Inflammatory macrophage treated with lipopolysaccharide for 1 hour (primary cell): ENCODE measurements at places on chromosomes 4 and X.
A peak's percentile ranks its signal among the peaks of the same experiment; 100 is the strongest.

DNA sequence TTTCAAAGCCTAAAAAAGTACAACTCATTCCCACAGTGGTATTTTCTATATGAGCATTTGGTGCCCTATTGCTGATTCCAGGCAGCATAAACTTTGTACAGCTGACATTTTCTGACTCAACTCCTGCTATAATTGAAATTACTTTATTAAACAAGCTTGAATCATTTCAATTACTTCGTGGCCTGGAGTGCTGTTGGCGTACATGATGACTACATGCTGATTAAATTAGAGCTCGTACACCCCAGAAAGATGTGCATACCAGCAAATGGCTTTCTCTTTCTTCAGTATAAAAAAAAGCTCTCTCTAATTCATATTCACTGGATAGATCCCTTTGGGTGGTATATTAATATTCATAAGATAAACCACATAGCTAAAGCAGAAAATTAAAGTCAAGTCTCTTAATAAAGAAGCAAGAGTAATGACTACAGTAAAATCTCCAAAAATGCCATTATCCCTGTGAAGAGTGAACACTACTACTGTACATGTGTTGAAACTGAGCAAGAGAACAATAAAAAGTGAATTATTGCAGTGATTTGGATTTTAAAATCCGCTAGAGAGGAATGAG is 245.0 kb upstream of the IGFBP7 start:
- no peak for DNase-seq

GRCh38 chrX:111519215-111519614 is 7.8 kb downstream of the SERTM2 start:
- DNase-seq, result no peak

DNA sequence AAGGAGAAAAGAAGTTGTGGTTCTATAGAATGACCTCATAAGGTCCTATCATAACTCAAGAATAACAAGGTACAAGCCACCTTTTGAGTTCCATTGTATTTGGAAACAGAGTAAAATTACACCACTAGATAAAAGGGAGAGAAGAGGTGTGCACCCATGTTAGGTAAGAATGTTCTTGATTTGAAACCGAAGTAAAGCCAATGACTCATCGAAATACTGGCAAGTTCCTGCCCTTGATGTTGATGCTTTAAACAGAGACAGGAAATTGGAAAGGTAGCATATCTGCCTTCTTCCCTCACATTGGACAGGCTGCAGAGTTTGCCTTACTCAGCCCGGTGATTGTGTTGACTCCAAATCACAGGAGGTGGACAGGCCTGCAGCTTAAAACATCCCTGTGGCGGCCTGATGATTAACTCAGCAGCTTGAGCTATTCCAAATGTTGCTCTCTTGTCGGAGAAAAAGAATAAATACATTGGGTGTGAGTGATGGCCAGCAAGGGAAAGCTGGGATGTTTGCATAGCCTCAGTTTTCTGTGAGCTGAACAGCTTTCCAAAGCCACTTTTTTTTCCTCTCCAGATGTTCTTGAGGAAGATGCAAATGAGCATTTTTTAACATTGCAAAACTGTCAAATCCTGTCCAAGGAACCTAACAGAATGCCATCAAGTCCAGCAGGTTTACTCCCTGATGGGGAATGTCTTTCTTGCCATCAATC is 321.1 kb downstream of the NKX6-1 start:
- DNase-seq, result no peak

- no peak for DNase-seq
Measured at GRCh38 chr4:44210750-44211149, 237.9 kb downstream of the KCTD8 start.

- DNase-seq, result no peak
Measured at GRCh38 chrX:54447461-54447860, 7.3 kb downstream of the TSR2 start.

- DNase-seq, result no peak
Measured at GRCh38 chrX:1803741-1804140, 188.9 kb downstream of the ASMT start.

DNA sequence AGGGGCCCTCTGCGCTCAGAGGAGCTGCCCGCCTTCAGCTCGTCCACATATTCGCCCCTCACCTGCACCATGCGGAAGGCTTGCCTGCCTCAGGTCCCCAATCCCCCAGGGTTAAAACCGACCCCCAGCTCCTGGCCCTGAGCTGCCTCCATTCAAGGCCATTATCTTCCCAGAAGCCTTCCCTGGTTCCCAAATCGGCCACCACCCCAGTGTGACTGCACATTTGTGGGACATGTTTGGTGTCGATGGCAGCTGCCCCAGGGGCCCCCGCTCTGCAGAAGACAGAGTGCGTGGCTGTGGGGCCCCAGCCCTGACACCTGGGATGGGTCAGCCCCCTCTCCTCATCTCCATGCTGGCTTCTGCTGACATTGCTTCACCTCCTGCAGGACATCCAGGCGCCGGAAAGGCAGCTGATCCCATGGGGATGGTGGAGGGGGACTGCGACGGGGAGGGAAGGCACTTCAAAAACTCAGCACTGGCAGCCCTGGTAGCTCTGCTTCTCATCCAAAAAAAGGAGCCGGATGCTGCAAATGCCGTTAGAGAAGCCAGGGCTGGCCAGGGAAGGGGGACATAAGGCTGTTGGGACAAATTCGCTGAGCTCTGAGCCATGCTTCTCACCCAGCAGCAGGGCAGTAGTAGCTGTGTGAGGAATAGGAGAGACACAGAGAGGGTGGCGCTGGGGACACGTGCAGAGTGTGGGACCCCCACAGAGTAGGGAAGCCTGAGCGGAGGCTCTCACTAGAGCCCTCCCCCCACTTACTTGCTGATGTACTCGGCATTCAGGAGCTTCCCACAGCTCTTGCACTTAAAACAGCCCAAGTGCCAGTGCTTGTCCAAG is 78.5 kb downstream of the ABLIM2 start:
- no peak for DNase-seq

DNA sequence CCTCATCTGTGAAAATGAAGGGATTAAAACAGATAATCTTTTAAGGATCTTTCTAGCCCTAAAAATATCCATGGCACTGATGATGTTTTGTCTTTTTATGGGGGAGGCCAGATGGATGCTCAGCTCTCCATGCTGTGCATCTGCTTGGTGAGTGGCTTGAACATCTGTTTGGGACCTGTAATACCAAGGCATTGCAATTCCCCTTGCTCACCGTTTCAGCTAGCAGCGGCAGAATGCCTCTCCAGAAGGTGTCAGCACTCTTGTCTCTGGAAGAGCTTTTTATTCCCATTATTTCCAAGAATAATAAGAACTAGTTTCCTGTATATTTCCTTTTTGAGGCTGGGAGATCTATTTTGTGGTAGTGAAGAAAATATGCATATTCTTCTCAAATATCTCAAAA is 151.9 kb upstream of the ANK2 start:
- no peak for DNase-seq

DNA sequence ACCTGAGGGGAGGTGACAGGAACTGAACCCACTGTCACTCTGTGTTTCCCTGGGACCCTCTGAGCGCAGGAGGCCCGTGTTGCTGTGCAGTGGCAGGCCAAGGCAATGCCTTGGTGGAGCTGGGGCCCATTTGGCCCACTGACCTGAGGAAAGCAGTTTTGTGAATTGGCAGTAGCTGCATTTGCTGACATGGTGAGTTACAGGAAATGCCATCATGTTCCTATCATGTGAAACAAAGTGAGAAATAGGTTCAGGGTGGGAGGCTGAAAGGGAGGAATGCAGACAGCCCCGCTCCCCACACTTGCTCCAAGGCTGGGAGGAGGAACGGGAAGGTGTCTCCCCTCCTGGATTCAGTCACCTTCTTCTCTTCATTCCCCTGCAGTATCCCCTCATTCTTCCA is 146.1 kb downstream of the PTTG2 start:
- DNase-seq, result no peak

DNA sequence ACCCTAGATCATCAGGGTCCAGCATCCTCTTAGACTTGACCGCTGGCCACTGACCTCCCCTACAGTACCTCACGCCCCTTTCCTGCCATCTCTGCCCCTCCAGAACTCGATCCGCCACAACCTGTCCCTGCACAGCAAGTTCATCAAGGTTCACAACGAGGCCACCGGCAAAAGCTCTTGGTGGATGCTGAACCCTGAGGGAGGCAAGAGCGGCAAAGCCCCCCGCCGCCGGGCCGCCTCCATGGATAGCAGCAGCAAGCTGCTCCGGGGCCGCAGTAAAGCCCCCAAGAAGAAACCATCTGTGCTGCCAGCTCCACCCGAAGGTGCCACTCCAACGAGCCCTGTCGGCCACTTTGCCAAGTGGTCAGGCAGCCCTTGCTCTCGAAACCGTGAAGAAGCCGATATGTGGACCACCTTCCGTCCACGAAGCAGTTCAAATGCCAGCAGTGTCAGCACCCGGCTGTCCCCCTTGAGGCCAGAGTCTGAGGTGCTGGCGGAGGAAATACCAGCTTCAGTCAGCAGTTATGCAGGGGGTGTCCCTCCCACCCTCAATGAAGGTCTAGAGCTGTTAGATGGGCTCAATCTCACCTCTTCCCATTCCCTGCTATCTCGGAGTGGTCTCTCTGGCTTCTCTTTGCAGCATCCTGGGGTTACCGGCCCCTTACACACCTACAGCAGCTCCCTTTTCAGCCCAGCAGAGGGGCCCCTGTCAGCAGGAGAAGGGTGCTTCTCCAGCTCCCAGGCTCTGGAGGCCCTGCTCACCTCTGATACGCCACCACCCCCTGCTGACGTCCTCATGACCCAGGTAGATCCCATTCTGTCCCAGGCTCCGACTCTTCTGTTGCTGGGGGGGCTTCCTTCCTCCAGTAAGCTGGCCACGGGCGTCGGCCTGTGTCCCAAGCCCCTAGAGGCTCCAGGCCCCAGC is 5.2 kb downstream of the FOXO4 start:
- DNase-seq, result no peak

DNA sequence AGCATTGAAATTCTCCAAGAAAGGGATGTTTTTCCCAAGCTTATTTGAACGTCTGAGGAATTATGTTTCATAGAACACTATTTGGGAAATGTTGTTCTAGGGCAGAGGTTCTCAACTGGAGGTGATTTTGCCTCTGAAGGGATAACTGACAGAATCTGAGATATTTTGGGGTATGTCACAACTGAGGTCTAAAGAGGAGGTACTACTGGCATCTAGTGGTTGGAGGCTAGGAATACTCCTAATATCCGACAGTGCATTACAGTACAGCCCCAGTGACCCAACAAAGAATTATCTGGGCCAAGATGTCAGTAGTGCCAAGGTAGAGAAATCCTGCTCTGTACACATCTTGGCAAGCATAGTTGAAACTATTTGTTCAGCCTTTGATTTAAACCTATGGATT is 6.4 kb downstream of the HSPA4L start:
- peak; percentile 21 for DNase-seq

- DNase-seq, result no peak
Measured at GRCh38 chr4:114509340-114509739, 89.3 kb upstream of the UGT8 start.

DNA sequence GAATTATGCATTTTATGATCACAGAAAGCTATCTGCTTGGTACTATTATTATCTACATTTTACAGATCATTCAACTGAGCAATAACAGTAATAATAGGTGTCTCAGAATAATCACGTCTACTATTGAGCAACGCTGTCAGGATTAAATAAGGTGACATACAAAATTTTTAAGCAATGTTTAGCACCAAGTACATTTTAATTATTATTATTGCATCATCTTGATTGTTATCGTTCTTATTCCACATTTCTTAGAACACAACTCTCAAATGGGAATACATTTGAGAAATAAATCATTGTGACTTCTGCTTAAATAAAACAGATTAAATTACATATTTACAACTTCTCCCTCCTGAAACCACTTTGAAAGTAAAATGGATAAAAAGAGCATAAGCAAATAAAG is 1083.5 kb upstream of the ADGRL3 start:
- no peak for DNase-seq

- DNase-seq, result no peak
Measured at GRCh38 chr4:23484689-23485088, 405.2 kb downstream of the PPARGC1A start.

- no peak for DNase-seq
Measured at GRCh38 chr4:139085141-139085540, 69.6 kb downstream of the NOCT start.

- no peak for DNase-seq
Measured at GRCh38 chrX:43016021-43016420, 238.1 kb upstream of the PPP1R2C start.

GRCh38 chr4:26343038-26343398 is 22.2 kb downstream of the RBPJ start:
- no peak for DNase-seq
